ENCODE measurements at places on chromosomes 1 and 21.
A peak's percentile ranks its signal among the peaks of the same experiment; 100 is the strongest.

DNA sequence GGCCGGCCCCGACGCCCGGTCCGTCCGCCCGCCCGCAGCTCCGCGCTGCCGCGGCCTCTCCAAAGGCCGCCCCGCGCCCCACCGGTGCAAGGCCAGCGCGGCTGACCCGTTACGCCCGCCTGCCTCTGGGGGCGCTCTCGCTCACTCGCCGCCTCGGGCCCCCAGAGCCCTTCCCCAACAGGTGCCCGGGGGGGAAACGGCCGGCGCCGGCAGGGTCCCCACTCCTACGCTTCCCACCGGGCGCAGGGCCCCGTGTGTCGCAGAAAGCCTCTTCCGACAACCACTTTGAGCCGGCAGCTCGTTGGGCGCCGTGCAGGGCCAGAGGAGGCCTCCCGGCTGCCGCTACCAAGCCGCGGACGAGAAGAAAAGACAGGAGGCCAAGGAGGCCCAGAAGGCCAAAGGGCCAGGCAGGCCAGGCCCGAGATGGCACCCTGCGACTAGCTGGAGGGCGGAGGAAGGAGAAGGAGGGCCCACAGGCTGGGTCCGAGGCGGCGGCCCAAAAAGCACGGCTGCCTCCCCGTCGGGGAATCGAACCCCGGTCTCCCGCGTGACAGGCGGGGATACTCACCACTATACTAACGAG lies 64.9 kb upstream of the FCGR2A start:
- DNase-seq = no peak

- no peak for DNase-seq
These were observed 27.6 kb downstream of the TP73 start for GRCh38 chr1:3679799-3680453.

- no peak for DNase-seq
These were observed 43.3 kb upstream of the RABGAP1L start for GRCh38 chr1:174116042-174116441.

GRCh38 chr1:224851210-224851847 lies 78.1 kb upstream of the DNAH14 start:
- DNase-seq = no peak

- DNase-seq = peak; percentile 9
These were observed at the start of gene IFI44 for GRCh38 chr1:78649628-78650027. IFI44 (plus strand) TSS chr1:78649831; CDS start chr1:78650196, 365 bp downstream.

DNA sequence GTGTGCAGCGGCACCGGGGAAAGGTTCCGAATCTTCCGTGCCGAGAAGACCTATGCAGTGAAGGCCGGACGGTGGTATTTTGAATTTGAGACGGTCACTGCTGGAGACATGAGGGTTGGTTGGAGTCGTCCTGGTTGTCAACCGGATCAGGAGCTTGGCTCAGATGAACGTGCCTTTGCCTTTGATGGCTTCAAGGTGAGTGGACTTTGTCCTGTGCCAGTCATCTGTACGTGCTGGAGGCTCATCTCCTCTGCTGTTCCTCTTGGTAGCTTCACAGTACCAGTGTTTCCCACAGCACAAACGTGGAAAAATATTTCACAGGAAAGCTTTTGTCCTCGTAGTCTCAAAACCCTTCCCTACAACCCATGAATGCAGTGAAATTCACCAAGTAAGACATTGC lies 324.1 kb downstream of the ZP4 start:
- DNase-seq = no peak
